ENCODE measurements at places on chromosomes 2 and 18.

GRCh38 chr2:185127412-185127811 lies 529.1 kb downstream of the ZNF804A start:
- no peak for DNase-seq

DNA sequence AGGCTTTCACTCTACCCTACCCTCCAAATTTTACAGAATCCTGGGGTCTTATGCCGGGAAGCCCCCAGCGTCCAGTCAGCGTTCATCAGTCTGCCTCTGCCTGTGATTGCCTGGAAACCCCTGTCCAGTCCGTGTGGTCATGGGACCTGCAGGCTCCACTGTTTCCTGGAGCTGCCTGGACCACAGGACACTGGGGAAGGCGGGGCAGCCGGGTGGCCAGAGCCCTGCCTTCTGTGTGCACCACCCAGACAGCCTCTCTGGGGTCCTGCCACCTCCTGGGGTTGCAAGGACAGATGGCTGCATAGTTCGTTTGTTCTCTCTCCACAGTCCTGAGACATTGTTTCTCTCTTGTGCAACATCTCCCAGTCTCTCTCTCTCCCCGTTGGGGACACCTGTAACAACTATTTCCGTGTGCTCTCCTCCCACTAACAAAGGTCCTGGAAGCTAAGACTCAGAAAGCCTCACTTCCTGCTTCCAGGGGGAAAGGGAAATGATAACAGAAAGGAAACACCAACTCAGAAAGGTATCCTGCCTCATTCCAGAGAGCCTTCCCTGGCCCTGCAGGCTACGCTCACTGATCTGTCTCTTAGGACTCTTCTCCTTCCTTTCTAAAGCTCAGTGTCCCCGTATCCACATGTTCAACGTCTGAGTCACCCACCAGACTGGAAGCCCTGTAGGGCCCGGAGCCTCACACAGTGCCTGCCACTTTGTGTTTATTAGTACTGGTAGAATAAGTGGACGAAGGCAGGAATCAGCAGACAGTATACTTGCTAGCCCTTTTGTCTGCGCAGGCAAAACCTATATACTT lies 192.8 kb upstream of the RAB12 start:
- DNase-seq: no peak

- DNase-seq: no peak
Observed at GRCh38 chr2:215577356-215577755, 141.5 kb upstream of the FN1 start.

DNA sequence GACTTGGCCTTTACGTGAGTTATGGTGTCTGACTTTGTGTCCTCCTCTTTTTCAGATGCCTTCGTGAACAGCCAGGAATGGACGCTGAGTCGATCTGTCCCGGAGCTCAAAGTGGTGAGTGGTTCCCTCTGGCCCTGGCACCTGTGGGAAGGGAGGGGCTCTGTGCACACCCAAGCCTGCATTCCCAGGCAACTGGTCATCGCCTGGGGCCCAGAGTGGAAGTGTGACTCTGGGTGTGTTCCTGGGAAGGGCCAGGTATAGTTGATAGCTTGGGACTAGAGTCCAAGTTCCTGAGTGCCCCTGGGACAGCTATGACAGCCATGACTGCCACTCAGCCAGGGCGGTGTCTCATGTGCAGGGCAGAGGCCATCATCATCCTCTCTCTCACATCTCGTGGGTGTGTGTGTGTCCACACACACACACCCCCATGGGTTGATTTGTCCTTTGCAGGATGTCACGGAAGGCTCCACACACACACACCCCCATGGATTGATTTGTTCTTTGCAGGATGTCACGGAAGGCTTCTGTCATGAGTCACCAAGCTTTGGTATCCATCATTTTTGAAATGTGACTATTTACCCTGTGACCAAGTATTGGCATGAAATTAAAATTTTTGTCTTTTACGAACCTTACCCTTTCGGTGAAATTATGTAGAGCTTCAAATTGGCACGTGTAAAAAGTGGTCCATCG lies 215.4 kb downstream of the AGAP1 start:
- DNase-seq: no peak

DNA sequence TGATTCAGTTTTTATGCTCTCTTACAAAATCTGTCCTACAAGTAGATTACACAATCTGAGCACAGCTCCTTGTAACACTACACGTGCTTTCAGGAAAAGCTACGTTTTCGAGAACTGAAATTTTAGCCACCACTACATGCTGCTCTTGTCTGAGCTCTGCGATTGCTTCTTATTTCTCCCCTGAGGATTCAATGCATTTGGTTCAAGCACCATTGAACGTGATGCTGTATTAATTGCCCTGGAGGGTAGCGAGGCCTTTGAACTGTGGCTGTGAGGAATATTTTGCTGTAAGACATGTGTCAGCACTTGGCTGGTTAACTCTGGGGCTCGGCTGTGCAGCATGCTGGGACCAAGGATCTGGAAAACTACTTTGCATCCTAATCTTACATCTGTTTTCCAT lies 405.8 kb downstream of the EPHA4 start:
- no peak for DNase-seq

Measured in GM18507 (cell line).